Lower lobe of right lung (tissue), 2 donors: ENCODE measurements at places on chromosomes 4 and X. TPM values are rescaled to one million over a fixed set of nuclear protein-coding genes. Genes with fewer than 3 reads are reported as not detected.

- no peak overlapping the region for H3K27ac ChIP-seq
- no peaks in the 10 kb centered on the region for H3K36me3 ChIP-seq
- H3K27me3 ChIP-seq: no peaks in the 10 kb centered on the region
Observed at GRCh38 chr4:145625677-145626622, 6.8 kb downstream of the MMAA start.

DNA sequence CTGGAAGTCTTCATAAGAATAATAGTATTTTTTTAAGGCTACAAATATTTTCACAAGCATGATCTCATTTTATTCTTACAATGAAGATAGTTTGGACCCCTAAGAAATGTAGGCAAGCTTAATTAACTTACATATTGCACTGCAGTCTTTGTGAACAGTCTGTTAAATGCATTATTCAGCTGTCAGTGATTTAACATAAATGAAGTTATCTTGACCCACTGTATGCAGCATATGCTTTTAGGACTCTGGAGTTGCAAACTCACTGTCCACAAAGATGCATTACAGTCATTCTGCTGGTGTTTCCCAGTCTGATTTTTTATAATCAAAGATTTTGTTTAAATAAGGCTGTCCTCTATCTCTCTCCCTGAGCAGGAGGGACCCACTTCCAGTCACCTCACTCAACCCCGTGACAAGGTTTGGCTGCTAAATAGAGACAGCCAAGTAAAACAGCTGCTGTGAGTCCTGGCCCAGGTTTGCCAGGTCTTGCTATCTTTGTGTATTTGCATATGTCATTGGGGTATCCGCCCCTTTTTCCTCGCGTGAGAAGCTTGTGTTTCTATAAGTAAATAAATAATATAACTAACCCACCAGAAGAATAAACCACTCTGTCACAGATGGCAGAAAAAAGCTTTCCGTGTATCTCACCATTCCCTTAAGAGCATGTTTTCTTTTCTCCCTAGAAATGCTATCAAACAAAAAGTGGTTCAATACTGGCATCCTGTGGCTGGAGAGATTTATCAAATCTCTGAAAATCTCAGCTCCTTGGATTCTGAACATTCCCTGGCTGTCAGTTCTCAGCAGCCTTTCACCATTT is 67.0 kb downstream of the SLC7A11 start:
- no peaks in the 10 kb centered on the region for H3K4me1 ChIP-seq
- no peak overlapping the region for H3K27ac ChIP-seq
- H3K27me3 ChIP-seq: no peaks in the 10 kb centered on the region
- DNase-seq: no peak
- H3K36me3 ChIP-seq: no peaks in the 10 kb centered on the region

DNA sequence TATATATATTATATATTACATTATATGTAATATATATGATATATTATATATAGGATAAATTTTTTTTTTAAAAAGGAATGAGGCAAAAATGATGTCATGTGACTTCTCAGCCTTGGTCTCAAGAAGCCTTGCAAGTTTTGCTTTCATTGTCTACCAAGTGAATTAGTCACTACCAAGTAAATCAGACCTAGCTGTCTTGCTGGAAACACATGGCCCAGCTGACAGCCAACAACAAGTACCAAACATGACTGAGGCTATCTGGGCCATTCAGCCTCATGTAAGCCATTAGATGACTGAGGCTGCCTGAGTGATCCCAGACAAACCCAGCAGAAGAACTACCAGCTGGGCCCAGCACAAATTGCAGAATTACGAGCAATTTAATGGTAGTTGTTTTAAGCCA is 44.9 kb downstream of the HAND2 start:
- H3K4me3 ChIP-seq: no peak overlapping the region
- no peaks in the 10 kb centered on the region for H3K27me3 ChIP-seq
- H3K27ac ChIP-seq: no peak overlapping the region
- no peak for DNase-seq
- H3K36me3 ChIP-seq: no peaks in the 10 kb centered on the region

DNA sequence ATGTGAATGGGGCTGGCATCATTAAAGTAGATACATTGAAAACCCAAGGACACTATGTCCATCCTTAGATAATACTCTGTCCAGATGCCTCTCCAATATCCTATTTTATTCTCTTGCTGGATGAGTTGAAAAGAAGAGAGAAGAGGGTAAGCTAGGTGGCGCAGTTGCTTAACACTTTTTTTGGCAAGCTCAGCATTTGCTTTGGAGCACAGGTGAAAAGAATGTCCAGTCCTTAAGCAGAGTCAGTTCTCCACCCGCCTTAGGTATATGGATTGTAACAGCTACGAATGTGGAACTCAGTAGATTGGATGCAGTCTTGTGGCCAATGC is 208.4 kb downstream of the NWD2 start:
- H3K4me1 ChIP-seq: peaks cover 7% of the 10 kb centered on the region
- DNase-seq: no peak
- H3K27me3 ChIP-seq: peaks cover 33% of the 10 kb centered on the region
- H3K27ac ChIP-seq: peak overlapping the region; percentile 53
- H3K4me3 ChIP-seq: peak overlapping the region; percentile 58
- no peaks in the 10 kb centered on the region for H3K36me3 ChIP-seq

Gene AMOT
- 12.4 TPM for total RNA-seq

Gene GYPB
- not detected for total RNA-seq

Gene KCNE5
- not detected for total RNA-seq

Gene GLRA3
- not detected for total RNA-seq

Gene IL15
- 9.7 TPM for total RNA-seq
